ENCODE measurements at places on chromosomes 12 and 14.

DNA sequence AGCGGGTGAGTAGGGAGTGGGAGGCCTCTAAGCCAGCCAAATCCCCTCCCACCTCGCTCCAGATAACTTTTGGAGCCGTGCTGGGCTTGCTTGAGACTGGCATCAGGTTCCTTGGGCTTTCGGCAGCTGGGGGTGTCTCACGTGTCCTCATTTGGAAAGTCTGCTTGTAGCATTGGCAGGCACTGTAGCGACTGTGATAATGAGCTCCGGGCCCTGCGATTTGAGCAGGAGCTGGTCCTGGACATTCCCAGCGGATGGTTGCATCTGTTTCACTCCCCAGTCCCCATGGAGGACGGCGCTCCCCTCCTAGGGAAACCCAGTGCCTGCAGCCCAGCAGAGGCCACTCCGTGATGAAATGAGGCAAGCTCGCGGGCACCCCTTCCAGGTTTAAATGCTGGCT is 49.4 kb downstream of the DGLUCY start:
- peak; percentile 93 for DNase-seq

DNA sequence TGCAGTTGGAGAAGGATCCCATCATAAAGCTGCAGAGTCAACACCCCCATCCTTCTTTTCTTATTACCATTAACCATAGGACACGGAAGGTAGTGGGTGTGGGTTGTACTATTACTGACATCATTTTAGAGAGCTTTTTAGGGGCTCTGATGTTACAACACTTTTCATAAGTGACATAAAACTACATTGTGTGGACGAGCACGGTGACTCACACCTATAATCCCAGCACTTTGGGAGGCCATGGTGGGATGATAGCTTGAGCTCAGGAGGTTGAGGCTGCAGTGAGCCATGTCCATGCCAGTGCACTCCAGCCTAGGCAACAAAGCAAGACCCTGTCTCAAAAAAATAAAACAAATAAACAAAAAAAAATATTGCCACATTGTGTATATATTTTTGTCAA is 167.1 kb downstream of the DUSP6 start:
- DNase-seq = no peak

- DNase-seq = peak; percentile 21
Measured at GRCh38 chr12:69897744-69898143, 72.7 kb downstream of the MYRFL start.

DNA sequence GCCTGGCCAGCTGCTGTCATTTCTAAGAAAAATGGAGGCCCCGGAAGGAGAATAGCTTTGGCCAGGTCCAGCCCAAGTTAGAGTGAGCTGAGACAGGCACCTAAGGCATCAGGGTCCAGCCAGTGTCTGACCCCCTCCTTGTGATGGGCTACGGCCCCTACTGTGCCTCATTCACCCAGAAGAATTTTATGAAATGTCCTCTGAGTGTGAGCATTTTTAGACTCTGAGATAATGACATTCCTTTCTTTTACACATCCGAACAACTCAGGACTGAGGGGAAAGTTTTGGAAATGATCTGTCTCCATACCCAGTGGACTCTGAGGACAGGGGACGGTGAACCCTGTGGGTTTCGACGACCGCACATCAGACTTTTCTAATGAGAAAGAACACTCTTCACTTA is 50.4 kb downstream of the SLC24A4 start:
- DNase-seq = no peak

DNA sequence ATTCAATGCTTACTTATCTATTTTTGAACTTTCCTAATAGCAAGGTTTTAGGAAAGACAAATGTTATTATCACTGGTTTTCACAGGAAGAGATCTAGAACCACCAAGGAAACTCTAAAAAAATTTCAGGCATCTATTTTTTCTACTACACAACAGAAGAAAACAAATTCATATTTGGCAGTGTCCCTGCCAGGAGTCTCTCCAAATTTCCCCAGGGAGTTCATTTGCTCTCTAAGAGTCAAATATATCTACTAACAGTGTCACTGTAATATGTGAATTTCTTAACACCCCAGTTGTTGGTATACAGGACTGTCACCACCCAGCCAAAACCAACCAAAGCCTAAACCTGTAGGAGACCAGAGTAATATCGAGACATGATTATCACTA is 83.4 kb downstream of the STXBP6 start:
- peak; percentile 55 for DNase-seq

DNA sequence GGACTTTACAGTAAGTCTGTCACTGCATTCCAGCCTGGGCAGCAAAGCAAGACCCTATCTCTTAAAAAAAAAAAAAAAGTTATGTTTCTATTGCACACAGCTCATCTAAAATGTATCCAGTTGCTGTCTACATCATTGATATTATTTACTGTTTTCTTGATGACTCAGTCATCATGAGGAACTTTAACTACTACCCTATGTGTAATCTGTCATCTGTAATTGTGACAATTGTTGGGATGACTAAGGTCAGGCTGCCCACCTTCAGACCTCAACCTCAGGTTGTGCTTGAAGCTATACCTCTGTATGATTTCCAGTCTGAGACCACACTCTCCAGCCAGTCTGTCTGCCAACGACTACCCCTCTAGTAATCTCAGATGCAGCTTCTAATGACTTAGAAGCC is 15.3 kb downstream of the PPP1R13B start:
- DNase-seq = no peak

DNA sequence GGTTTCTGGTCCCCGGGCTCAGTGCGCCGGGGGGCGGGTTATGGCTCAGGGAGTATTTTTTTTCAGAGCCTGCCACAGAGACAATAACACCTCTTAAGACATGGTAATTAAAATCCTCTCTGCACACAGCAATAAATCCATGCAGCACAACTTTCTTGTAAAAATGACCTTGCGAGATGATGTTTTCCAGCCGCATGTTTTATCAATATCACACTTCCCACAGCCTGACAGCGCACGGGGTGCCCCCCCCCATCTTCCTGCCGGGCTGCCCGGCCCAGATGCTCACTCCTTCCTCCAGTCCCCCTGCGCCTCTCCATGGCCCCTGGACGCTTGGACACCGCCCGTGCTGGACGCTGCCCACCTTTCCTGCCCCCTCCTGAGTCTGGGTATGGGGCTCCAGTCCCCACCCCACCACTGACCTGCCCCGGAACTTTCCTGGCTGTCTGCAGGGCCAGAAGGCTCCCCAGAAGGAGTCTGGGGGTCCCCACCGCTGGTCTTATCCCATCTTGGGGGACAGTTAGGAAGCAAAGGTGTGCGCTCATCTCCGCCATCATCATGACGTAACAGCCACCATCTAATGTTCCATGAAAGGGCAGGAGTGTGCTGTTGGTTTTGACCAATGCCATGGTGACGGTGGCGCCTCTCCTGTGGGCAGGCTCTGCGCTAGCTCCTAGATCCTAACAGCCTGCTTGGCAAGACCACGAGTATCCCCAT is 182.9 kb downstream of the KIF26A start:
- DNase-seq = no peak

DNA sequence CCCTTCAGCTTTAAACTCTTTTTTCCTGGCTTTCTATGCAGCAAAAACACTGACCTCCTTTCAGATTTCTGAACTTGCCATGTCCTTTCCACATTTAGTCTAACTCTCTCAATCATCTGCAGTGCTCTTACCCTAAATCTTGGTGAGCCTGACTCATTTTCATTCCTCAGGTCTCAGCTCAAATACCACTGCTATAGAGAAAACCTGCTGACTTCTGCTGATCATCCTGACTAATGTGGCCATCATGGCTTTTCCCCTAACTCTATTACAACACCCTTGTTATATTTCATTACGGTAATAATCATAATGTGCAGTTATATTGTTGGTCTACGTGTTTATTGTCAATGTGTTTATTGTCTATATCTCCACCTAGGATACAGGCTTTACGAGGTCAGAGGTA is 207.3 kb upstream of the OR4E1 start:
- no peak for DNase-seq

DNA sequence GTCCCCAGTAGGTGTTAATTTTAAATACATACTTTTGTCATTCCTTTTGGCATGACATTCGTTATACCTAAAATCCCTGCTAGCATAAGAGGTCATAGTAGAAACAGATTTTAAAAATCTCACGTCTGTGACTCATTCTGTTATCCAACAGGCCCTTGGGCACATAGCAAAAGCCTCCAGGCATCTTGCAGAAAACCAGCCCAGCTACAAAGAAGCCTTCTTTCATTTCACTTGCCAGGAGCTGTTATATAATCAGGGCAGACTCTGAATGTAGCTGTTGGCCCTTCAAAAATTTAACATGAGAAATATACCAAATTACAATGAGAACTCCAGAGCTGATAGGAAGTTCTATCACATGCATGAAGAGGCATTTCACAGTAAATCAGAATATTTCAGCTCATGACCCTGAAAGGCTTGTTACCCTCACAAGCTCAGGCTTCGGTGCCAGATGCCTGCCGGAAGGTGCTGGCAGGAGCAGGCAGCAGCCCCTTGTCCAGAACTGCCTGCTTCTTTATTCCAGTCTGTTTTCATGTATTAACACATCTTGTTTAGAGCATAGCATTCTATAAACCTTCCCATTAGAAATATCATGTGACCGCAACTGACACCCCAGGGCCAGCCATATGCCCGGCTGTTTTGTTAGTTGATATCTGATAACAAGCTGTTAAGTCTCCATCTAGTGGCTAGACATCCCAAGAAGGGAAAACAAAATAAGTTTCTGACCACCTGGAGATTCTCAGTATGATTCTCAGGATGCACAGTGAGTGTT is 17.8 kb downstream of the E2F7 start:
- peak; percentile 77 for DNase-seq

DNA sequence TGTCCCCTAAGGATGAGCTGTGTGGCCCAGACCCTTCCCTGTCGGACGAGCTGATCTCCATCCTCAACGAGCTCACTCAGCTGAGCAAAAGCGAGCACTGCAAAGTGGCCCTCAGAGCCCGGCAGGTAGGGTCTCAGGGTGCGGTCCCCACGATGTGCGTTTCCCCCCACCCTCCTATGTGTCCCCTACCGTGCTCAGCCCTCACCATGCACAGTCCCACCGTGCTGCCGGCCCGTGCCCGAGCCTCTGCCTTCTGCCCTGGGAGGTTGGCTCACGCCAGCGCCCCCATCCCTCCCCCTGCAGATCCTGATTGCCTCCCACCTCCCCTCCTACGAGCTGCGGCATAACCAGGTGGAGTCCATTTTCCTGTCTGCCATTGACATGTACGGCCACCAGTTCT is 86.6 kb downstream of the FOXN4 start:
- DNase-seq = no peak

- DNase-seq = no peak
Measured at GRCh38 chr12:63790608-63790945, 10.9 kb downstream of the RXYLT1 start.

DNA sequence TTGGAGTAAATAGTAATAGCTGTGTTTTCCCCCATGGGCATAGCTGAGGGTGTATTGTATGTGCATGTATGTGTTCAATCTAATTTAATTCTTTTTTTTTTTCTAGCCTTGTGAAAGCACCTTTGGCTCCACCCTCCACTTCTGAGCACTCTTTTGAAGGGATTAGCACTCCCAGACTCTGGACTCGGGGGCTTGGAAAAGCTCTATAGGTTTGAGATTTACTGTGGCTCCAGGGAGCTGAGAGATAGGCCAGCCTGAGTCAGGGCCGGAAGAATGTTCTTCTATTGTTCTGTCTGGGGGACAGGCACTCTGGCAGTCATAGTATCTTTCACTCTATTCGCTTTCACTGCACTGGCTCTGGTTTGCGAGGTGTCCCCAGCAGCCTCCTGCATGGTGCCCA is 540.0 kb upstream of the TBX3 start:
- no peak for DNase-seq

DNA sequence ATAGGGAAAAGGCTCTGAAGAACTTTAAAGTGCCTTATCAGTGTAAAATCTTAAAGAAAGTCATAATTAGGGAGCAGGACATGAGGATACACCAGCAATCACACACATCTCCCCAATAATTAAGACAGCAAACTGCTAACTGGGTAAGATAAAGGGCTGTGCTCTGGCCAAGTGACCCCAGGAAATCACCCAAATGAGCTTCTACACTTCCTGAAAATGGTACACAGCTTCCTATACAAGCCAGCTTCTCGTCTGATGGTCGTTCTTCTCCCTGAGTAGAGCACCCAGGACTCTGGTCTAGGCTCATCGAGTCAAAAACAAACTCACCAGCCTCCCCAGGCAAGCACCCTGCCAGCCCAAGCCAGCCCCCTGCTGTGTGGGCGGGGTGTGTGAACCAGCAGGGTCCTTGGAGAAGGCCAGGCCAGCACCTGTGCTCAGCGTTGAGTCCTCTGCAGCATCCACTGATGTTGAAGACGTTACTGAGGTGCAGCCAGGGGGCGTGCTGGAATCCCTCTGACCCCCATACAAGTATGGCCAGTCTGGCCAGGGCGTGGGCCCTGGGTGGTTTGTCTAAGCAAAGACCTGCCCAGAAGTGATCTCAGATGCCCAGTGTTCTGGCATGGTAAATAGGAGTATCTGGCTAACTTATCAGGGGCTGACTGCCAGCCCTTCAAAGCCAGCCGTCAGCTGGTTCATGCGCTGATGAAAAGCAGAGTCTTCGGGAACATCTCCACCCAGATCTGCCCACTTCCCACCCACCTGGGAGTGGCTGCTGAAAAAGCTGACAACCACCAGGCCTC is 41.4 kb downstream of the ACTN1 start:
- no peak for DNase-seq

- peak; percentile 96 for DNase-seq
Measured at GRCh38 chr14:56579345-56580220, at the start of gene TMEM260. Gene TMEM260, plus strand, starts transcription at chr14:56579798. Its CDS starts 117 bp downstream, at chr14:56579915.

DNA sequence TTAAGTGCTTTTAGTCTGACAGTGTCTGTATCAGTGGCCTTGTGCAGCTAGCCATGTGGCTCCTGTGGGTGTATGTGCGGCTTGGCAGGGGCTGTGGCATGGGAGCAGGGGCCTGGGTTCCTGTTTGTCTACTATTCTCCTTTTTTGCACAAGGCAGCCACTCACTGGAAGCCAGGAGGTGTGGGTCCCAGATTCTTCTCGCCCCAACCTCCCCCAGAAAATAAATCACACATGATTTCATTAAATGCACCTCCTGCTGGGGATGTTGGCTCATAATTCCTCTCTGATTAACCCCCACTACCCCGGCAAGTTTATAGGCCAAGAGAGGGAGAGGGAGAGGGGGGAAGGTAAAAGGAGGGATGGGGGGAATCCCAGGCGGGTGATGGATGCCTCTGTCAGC is 17.6 kb downstream of the CALCOCO1 start:
- DNase-seq = peak; percentile 49

GRCh38 chr12:132899033-132899432 is 11.6 kb upstream of the CHFR start:
- no peak for DNase-seq

GRCh38 chr12:4216187-4216927 is 57.2 kb upstream of the CCND2 start:
- DNase-seq = no peak

GRCh38 chr12:120350576-120351350 is 18.2 kb downstream of the MSI1 start:
- DNase-seq = peak; percentile 31

DNA sequence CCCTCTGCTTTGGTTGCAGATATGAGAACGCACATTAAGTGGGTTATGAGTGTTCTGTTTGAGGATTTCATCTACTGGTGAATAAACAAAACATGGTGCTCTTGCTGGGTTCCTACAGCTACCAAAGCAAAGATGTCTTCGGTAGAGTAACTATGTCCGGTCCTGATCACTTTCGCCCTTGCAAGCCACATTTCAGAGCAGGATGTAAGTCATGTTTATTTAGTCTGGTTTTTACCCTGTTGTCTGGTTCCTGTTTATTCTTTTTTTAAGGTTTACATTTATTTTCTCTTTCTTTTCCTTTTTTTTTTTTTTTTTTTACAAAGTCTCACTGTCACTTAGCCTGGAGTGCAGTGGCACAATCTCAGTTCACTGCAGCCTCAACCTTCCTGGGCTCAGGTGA is 99.2 kb downstream of the VEZT start:
- no peak for DNase-seq

Measured in brain (organoid and tissue), 16 donors.